ENCODE measurements at places on chromosomes 7 and 10.

GRCh38 chr7:77910124-77910523, 111.6 kb downstream of the PHTF2 start:
- DNase-seq, result no peak

GRCh38 chr10:120883071-120883470, 31.9 kb downstream of the WDR11 start:
- no peak for DNase-seq

GRCh38 chr10:78764436-78764835, 304.3 kb upstream of the ZMIZ1 start:
- DNase-seq, result no peak

- no peak for DNase-seq
Measured at GRCh38 chr7:77252506-77252905, 52.9 kb upstream of the FGL2 start.

GRCh38 chr7:108413782-108414492, 42.3 kb downstream of the NRCAM start:
- DNase-seq, result no peak

- no peak for DNase-seq
Measured at GRCh38 chr7:104926601-104927041, 87.4 kb upstream of the KMT2E start.

DNA sequence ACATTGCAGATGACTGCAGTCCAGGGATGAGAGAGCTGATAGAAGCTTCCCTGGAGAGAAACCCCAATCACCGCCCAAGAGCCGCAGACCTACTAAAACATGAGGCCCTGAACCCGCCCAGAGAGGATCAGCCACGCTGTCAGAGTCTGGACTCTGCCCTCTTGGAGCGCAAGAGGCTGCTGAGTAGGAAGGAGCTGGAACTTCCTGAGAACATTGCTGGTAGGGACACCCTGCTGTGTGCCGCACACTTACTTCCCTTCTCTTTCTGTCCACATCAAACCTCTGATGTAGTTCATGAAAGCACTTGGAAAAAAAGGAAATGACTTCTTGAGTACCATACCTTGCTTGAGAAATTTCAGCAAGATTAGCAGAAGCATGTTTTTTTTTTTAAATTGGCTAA, 25.3 kb downstream of the MAP3K8 start:
- DNase-seq, result no peak
